ENCODE measurements at places on chromosomes 4 and X.

- no peak for DNase-seq
Observed at GRCh38 chr4:1002131-1002630, 9.0 kb upstream of the SLC26A1 start.

GRCh38 chr4:183600189-183600685 is 58.7 kb downstream of the RWDD4 start:
- no peak for DNase-seq

DNA sequence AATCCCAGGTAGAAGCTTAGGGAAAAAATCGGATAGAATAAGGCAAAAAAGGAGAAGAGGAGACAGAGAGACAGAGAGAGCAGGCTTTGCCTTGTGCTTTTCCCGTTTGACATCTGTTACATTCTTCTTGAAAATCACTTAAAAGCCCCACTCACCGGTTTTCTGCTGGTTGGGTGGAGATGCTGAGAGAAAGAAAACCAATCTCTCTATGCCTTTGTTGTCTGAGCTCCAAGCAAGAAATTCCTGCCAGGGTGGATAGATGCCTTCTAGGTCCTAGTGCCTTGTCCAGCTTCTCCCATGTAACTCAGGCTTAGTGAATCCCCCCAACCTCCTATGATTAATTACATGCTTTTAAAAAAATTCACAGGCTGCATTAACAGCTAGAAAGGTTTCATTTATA is at the start of gene DCX:
Gene DCX, minus strand, starts transcription at position 210 of the 400 bp plus-strand sequence. CDS start 1,794 bp downstream, outside the sequence.
- DNase-seq = peak; percentile 64

DNA sequence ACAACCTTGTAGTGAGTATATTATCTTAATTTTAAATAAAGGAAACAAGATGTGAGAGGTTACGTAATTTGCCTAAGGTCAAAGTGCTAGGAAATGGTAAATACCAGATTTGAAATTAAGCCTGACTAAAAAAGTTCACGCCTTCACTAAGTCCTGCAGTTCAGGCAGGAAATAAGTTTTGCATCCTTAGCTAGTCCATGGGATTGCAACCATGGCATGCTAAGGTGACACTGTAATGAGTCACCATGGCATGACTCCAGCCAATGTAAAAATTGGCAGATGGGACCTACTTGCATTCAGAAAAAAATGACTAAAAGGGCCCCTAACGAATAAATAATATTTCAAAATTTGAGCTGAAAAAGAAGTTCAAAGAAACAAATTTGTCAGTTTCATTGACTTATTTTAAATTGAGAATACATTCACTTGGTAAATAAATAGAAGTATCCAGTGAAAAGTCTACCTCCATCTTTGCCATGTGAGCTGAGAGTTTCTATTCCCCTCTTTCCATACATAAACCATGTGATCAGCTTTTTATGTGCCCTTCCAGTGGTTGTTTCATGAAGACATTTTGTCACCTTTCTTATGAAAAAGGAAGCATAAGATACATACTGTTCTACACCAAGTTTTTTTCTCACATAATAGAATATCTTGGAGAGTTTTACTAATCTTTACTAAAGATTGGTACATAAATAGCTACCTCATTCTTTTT is 72.4 kb downstream of the ANKRD50 start:
- no peak for DNase-seq

DNA sequence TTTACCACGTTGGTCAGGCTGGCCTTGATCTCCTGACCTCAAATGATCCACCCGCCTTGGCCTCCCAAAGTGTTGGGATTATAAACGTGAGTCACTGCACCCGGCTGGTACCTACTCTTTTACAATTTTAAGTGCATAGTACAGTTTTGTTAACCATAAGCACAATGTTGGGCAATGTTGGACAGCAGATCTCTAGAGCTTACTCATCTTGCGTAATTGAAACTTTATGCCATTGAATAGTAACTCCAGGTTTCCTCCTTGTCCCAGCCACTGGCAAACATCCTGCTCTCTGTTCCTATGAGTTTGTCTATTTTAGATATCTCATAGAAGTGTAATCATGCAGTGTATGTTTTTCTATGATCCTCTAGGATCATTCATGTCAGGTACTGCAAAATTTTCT is 9.3 kb upstream of the CPE start:
- no peak for DNase-seq

- no peak for DNase-seq
Observed at GRCh38 chrX:145848448-145848847, 30.8 kb downstream of the SLITRK2 start.

DNA sequence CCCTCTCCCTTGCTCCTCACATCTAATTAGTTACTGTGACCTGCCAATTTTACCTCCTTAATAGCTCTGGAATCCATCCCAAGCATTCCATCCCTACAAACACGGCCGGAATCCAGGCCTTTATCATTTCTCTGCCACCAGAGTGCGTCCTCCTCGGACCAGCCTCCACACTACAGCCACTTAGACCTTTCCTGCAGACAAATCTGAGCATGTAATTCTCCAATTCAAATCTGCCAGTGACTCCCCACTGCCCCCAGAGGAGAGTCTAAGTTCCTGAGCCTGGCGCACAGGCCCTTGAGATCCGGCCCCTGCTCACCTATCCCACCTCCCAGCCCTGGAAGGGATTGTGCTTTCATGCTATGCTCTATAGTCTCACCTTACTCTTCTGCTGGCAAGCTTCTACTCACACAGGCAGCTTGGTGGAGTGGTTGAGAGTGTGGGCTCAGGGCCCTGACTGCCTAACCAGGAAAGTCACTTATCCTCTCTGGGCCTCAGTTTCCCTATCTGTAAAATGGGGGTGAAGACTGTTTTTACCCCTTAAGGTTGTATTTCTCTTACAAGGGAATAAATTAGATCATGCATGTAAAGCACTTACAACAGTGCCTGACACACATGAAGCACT is 31.2 kb downstream of the PJA1 start:
- peak; percentile 33 for DNase-seq

DNA sequence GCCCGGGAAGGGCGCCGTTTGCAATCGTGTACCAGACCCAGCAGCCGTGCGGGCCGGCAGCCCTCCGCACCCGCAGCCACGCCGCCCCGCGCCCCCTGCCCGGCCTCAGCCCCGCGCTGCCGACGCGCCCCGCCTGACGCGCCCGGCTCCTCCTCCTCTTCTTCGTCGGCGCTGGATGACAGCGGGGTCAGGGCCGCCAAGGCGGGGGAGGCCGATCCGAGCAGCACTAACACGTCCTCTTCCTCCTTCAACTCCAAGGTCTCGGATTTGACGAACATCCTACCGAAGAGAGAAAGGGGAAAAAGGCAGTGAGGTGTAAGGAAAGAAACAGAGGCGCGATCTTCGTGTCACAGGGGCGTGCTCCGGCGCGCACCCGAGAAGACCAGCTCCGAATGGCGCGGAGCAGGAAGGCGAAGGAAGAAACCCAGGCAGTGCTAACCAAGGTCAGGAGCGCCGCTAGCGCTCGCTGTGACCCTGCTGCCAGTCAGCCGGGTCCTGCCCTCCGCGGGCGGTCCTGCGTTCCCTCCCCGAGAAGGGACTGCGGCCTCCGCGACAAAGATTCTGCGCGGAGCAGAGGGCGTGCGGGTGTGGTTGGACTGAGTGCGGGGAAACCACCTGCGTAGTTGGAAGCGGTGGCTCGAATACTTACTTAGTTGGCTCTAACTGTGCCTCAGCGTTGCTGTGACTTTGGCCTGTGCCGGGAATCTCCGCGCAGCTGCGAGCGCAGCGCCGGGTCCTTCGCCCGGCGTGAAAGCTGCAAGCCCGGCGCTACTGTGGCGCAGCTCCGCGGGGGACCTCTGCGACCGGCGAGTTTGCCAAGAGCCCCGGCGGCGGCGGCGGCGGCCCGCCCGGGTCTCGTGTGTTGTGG is 548 bp downstream of the NEUROG2 start:
- peak; percentile 21 for DNase-seq

- DNase-seq = no peak
Observed at GRCh38 chrX:66008328-66008970, 31.4 kb downstream of the VSIG4 start.

DNA sequence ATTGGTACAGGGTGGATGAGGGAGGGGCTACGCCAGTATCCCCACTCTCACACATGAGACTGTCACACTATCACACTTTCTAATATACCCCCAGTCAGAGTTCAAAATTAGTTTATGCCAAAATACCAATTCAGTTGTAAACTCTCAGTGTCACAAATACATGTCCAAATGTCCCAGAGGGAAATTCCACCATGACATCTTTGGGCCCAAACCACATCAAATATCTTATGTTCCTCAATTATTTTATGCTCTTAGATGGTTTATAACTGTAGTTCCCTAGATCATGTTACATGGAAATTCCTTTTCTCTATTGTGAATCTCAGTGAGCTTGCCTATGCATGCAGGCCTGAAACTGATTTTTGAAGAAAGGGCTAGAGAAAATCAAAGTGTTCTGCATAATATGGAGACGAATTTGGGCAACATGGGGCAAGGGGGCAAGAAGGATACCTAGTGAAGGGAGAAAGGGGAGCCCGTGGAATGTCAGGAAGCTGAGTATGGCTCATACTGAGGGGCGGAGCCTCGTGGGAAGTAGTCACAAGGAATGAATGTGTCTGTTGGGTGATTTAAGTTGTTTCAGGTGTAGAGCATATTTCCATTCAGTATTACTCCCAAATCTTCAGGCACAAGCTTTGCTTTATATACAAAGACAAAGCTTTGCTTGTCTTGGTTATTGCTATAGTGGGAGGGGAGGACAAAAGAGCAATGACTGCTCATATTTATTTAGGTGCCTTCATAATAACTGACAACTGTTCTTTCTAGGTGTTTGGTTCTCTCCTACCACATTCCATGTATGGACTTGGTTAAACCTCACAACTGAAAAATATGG is 40.8 kb downstream of the CLNK start:
- DNase-seq = no peak

DNA sequence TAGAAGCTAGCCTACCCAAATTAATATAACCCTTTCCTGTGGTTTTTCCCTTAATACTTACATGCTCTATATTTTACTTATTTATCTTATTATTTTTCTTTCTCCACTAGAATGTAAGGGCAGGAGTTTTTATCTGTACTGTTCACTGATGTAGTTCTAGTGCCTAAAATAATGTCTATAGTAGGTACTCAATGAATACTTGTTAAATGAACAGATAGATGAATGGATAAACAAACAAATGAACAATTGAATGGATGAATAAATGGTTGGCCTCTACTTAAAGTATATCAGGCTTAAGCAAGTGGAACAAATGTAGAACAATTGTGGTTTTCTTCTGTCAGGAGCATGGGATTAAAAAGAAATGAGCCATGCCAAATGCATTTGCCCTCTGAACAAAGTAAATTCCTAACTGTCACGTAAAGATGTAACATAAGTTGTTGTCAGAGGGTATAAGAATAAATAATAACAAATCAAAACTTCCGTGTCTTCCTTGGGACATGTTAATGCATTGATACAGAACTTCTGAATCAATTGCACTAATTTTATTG is 54.1 kb downstream of the SYTL5 start:
- DNase-seq = no peak

Data from NCI-H146 (cell line).